ENCODE measurements at places on chromosomes 16 and 17.

- no peak for DNase-seq
These were observed 52.7 kb upstream of the LHX1 start for GRCh38 chr17:36884495-36885152.

DNA sequence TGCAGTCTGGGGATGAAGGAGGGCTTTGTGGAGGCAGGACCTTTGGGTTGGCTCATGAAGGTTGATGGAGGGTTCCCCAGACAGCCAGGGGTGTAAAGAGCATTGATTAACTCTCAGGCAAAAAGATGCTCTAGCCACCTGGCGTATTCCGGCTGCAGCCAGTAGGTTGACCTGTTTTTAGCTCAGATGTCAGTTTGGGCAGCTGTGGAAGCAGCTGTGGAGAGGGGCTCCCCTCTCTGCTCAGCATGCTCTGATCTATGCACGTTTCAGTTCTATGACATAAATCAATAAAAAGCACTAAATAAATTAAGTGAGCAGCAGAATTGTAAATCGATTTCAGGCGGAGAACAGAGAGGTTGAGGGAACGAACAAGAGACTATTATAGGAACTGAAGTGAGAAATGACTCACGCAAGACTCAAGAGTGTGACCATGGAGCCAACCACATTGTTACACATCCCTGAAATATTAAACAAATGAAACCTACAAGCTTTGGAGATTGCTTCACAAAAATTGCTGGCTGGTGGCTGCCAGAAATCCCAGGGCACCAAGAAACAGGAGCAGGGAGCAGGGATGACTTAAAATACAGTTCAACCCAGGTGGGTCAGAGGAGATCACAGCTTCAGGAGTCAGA lies 111.9 kb downstream of the GSG1L start:
- DNase-seq: no peak

- no peak for DNase-seq
These were observed 1.1 kb downstream of the C1QBP start for GRCh38 chr17:5437721-5438317.

GRCh38 chr17:5043524-5043923 lies 8.3 kb upstream of the SLC52A1 start:
- DNase-seq: no peak

GRCh38 chr17:52885882-52886281 lies 727.4 kb upstream of the CA10 start:
- DNase-seq: no peak

DNA sequence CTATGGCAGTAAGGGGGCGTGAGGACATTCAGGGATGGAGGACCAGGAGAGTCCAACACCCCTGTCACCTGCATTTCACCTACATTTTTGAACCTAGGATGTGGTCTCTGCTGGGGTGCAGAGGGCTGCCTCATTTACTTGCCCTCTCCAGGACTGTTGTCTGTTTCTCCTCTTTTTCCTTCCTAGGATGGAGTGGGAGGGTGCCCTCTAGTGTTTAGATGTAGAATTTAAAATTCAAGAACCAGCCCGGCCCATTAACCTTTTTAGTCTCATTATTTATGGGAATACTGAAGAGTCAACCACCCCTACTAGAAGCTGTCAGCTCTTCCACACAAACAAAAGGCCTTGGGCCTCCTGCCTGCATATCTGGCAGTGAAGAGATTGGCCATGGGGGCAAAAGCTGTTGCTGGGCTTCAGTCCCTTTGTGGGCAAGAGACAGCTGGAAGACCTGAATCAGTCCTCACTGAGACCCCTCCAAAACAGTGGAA lies 2.5 kb upstream of the STARD3 start:
- no peak for DNase-seq

GRCh38 chr17:82941021-82942001 lies 101.5 kb upstream of the ZNF750 start:
- no peak for DNase-seq

GRCh38 chr17:58273453-58274104 lies 7.2 kb downstream of the MPO start:
- no peak for DNase-seq

DNA sequence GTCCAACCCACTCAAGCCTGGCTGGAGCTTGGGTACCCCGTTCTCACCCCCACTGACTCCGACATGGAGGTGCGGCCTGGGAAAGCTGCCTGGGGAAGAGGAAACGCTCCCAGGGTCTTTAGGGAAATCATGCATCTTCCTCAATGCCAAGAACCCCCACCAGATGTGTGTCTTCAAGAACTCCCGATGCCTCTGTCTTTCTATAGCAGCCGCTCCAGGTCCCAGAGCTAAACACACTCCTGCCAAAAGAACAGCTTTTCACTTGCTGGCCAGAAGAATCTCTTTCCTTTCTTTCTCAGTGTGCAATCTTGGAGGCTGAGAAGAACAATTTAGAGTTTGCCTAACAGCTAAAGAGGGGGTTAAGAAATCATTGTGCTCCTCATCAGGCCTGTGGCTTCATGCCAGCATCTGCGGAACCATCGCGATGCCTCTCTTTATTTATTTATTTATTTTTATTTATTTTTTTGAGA lies 41.1 kb upstream of the MTSS2 start:
- no peak for DNase-seq

- no peak for DNase-seq
These were observed 497 bp downstream of the BCL7C start for GRCh38 chr16:30893417-30893743.

- no peak for DNase-seq
These were observed 10.7 kb downstream of the SLC5A2 start for GRCh38 chr16:31493506-31494125.

DNA sequence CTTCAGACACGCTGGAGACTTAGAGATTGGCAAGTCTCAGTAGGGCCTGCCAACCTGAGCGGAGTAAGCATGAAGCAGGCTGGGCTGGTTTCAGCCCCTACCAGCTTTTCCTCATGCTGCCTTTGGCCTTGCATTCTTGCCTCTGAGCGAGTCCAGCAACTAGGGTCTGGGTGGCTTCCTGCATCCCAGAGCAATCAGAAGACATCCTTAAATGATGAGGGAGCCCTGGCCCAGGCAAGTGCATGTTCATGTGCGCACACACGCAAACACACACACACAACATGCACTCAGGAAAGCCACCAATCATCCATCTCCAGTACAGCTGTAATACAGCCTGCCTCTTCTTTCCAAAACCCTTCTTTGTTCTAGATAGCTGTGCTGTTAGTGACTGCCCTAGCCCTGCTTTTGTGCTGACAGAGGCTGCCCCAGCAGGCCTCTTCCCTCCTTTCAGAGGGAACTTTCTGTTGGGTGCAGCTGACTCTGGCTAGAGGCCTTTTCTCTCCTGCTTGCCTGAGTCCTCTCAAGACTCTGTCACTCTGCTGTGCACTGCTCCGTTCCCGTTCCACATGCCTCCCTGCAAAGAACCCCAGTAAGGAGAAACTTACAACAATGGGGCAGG lies 30.7 kb upstream of the TBX2 start:
- DNase-seq: no peak

GRCh38 chr17:17036524-17036998 lies 5.7 kb upstream of the MPRIP start:
- DNase-seq: no peak

GRCh38 chr16:12653820-12654392 lies 149.8 kb downstream of the CPPED1 start:
- no peak for DNase-seq

DNA sequence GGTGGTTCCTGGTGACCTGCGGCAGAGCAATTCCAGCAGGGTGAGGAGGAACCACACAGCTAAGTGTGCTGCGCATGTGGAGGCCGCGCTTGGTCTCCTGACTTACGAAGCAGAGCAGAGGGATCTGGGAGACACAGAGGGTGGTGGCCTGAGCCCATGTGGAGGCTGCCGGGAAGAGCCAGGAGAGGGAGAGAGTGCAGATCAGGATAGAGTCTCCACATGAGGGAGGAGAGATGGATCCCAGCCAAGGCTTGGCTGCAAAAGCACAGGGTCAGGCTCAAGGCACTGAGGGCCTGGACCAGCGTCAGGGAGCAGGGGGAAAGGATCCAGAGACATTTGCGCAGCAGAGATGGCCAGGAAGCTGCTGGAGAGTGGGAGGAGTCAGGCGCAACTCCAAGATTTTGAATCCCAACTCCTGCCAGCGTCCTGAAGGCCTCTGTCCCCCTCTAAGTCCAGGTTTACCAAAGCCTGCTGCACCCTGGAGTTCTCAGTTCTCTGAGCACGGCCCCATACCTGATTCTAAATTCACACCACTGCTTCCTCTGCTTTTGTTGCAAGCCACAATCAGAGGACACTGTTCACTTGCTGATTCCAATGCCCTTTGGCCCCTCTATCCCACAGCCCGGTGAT lies 11.3 kb upstream of the MLLT6 start:
- no peak for DNase-seq

- DNase-seq: no peak
These were observed 382.0 kb upstream of the DYNLRB2 start for GRCh38 chr16:80158766-80159165.

- DNase-seq: no peak
These were observed 40.6 kb downstream of the MYH11 start for GRCh38 chr16:15816228-15816627.

GRCh38 chr17:29883497-29883896 lies 46.5 kb downstream of the SSH2 start:
- no peak for DNase-seq

GRCh38 chr17:80063830-80064585 lies 27.6 kb downstream of the CCDC40 start:
- DNase-seq: no peak

DNA sequence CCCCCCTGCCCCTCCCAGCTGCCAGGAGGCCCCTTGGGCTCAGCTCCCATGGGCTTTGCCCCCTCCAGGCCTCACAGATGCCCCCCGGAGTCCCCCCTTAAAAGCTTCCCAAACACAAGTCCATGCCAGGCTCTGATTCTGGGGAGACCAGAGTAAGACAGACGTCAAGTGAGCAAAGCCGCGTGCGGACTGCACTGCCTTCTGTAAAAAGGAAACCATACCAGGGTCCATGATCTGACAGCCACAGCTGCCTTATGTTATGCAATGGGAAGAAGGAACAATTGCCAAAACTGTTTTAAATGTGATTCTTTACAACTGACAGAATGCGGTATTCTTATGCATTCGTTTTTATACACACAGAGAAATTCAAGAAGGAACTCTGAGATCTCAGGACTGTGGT lies 17.9 kb upstream of the HEXD start:
- no peak for DNase-seq

DNA sequence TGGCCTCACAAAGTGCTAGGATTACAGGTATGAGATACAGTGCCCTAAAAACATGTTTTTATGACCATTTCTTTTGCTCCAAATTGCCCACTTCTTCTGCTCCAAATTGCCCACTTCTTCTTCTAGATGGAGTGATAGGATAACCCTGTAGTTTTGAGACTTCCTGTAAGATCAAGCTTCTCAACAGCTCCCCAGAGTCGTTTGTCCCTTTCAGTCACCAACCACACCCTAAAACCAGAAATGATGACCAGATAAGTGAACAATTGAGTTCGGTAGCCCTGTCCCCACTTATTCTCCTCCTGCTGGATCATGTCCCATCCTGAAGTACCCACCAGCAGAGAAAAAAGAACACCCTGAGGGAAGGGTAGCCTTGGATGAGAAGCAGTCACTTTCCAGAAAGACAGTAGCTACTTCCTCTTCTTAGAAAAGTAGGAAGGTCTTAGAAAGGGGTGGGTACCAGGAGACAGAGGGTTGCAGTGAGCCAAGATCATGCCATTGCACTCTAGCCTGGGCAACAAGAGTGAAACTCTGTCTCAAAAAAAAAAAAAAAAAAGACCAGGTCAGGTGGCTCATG lies 2.5 kb downstream of the ODAD4 start:
- no peak for DNase-seq

- peak; percentile 84 for DNase-seq
These were observed 100.1 kb upstream of the CHMP6 start for GRCh38 chr17:80891397-80892018.

- peak; percentile 16 for DNase-seq
These were observed 64.2 kb downstream of the GNA13 start for GRCh38 chr17:64992325-64992802.

- DNase-seq: peak; percentile 72
These were observed 16.0 kb upstream of the LHX1 start for GRCh38 chr17:36921095-36921851.

GRCh38 chr16:27111486-27111885 lies 44.8 kb downstream of the C16orf82 start:
- no peak for DNase-seq

GRCh38 chr16:57373117-57373947 lies 1.0 kb downstream of the CX3CL1 start:
- no peak for DNase-seq
